ENCODE measurements at places on chromosomes 3 and 15. TPM values are rescaled to one million over a fixed set of nuclear protein-coding genes. Genes with fewer than 3 reads are reported as not detected.
A peak's percentile ranks its signal among the peaks of the same experiment; 100 is the strongest.

GRCh38 chr15:39649757-39650156 is 68.9 kb downstream of the THBS1 start:
- DNase-seq, result no peak

DNA sequence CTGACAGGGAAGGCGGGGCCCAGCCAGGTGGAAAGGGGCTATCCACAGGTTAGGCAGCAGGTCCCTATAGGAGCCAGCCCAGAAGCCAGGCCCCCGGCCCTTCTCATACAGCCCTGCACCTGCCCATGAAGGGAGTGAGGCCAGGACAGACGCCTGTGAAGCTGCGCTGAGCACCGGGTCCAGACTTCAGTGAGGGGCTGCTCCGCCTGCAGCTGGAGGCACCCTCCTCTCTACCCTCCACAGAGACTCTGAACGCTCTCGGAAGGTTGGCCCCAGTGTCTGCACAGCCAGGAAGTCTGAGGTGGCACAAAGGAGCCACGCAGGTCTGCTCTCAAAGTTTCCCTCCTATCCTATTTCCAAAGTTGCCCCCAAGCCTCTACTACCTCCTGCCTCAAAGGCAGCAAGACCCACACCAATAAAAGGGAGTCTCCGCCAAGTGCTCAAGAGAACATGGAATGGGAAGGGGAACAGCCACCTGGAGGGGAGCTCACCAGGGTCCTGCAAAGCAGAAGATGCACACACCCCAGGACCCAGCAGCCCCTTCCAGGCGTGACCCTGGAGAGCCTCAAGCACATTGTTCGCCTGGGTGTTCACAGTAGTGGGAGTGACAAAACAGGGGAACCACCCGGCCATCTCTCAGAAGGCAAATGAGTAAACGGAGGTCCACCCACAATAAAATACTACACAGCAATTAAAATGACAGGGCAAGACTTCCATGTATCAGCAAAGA is 19.5 kb downstream of the XXYLT1 start:
- no peak for DNase-seq

GRCh38 chr15:29099131-29099880 is 170.3 kb downstream of the NSMCE3 start:
- no peak for DNase-seq

- no peak for DNase-seq
Measured at GRCh38 chr3:34998902-34999301, 640.4 kb upstream of the ARPP21 start.

Gene GOLGA8M
- total RNA-seq, result not detected

DNA sequence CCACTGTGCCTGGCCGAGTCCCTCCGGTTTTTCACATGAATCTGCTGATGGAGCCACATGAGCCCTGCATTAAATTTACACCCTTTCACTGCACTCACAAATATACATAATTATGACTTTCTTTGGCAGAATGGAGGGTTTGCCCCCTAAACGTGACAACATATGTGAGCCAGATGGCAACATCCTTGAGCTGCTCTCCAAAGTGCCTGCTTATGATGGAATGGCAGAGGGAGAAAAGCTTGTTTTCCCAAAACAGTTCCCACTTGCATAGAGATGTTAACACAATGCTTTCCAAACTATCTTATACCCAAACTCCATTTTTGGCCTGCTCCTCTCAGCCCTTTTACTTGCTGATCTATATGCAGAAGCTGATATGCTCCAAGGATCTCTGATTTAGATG is 54.9 kb downstream of the ABCC5 start:
- no peak for DNase-seq

DNA sequence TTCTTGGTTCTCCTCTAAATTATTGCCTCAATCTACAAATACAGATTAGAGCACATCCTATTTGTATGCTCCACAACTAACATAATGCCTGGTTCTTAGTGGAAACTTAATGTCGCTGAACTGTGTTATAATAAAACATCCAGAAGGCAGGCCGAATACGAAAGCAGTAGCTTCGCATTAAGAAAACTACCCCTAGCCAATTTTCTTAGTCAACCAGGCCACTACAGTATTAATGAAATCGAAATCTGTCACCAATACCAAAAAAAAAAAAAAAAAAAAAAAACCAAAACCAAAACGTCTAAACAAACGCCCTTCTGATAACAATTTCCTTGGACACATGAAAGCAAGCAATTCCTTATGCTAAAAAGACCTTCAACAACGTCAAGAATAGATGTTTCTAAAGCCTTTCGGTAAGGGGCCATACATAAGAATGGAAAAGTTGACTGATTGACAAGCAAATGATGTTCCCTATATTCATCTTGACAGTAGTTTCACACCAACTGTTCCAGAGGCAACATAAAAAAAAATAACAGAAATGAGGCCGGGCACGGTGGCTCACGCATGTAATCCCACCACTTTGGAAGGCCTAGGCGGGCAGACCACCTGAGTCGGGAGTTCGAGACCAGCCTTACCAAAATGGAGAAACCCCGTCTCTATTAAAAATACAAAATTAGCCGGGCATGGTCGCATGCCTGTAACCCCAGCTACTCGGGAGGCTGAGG is 1.3 kb downstream of the DENND6A start:
- no peak for DNase-seq

- DNase-seq, result no peak
Measured at GRCh38 chr3:127600749-127601456, 2.7 kb downstream of the MCM2 start.

Gene DNAH12
- total RNA-seq, result 0.47 TPM

- no peak for DNase-seq
Measured at GRCh38 chr3:65568497-65568896, 470.2 kb downstream of the MAGI1 start.

Gene IL17RD
- total RNA-seq, result 1.6 TPM

- DNase-seq, result no peak
Measured at GRCh38 chr15:86010398-86010797, 69.3 kb upstream of the AGBL1 start.

- peak; percentile 1 for DNase-seq
Measured at GRCh38 chr3:39814007-39814406, 4.6 kb downstream of the MYRIP start.

Gene AGTR1
- total RNA-seq, result not detected

Gene GATA2
- total RNA-seq, result 36.3 TPM

- no peak for DNase-seq
Measured at GRCh38 chr3:117799387-117799735, 1089.8 kb downstream of the TUSC7 start.

- no peak for DNase-seq
Measured at GRCh38 chr3:184602372-184603150, 41.0 kb downstream of the EPHB3 start.

Gene ADCY5
- total RNA-seq, result not detected

- no peak for DNase-seq
Measured at GRCh38 chr3:69746119-69746518, 6.9 kb downstream of the MITF start.
